LNCaP clone FGC (cell line): ENCODE measurements at places on chromosomes 12 and 14.

DNA sequence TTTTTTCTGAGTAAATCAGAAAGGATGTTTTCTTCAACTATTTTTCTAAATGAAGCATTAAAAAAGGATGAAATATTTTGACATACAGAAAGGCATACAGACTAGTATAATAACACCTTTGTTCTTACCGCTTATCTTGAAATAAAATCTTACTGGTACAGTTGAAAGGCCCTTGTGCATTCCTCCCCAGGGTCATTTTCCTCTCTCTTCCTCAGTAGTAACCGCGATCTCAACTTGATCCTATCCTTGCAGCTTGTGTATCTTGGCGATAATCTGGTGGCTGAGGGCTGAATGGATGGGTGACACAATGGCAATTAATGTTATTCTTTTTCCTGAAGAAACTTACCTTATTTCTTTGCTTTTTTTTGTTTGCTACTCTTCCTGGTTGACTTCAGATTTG, 18.5 kb downstream of the GAS2L3 start:
- DNase-seq: no peak

DNA sequence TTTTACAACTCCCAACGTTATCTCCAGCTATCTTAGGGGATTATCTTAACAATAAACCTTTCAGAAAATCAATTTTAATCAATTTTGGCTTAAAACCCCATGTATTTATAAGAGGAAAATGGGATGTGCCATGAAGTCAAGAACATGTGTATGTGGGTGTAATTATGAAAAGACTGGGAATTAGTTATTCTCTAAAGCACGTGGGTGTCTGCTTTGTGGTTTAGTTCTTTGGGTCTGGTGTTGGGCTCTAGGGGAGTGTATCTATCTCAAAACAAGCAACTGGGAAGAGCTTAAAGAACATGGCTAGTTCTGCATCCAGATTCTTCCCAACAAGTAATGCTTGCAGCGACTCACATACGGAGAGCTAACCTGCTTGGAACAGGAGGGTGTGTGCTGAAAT, 40.1 kb upstream of the MAX start:
- DNase-seq: no peak

DNA sequence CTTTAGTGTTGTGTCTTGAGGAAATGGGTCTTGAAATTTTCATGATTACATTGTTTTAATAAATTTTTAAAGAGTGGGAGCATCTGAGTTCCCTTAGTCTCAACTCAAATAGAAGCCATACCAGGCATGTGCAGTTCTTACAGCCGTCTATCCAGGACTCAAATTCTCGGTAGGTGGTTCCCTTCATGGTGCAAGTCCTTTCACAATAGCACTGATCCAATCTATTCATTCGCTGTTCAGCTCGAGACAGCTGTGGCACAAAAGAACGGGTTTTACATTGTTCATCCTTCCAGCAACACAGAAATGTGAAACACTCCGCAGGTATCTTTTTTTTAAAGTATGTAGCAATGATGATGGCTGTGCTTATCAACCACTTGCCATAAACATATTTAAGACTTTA, 100.2 kb downstream of the NELL2 start:
- no peak for DNase-seq

- DNase-seq: no peak
Observed at GRCh38 chr12:59158066-59158465, 237.8 kb upstream of the LRIG3 start.

- DNase-seq: no peak
Observed at GRCh38 chr12:53499266-53500141, at the start of gene MAP3K12. MAP3K12 (minus strand) TSS chr12:53499458; CDS start chr12:53487391, 12,067 bp downstream.

DNA sequence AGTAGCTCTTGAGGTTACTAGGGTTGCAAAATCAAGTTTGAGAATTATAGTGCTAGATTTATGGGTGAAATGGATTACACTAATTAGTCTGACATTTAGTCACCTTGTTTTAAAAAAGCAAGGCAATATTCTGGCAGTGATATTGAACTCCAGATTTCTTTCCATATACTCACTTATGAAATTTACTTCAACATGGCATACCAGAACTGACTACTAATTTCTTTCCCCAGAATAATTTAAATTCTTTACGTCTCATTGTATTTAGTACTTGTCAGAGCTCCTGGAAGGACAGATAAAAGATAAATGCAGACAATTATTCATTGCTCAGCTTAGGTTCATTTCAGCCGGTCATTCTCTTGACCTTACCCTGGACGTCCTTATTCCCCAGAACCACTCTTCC, 24.3 kb downstream of the EMP1 start:
- DNase-seq: no peak

GRCh38 chr12:93139028-93139665, 210.1 kb upstream of the EEA1 start:
- DNase-seq: no peak

DNA sequence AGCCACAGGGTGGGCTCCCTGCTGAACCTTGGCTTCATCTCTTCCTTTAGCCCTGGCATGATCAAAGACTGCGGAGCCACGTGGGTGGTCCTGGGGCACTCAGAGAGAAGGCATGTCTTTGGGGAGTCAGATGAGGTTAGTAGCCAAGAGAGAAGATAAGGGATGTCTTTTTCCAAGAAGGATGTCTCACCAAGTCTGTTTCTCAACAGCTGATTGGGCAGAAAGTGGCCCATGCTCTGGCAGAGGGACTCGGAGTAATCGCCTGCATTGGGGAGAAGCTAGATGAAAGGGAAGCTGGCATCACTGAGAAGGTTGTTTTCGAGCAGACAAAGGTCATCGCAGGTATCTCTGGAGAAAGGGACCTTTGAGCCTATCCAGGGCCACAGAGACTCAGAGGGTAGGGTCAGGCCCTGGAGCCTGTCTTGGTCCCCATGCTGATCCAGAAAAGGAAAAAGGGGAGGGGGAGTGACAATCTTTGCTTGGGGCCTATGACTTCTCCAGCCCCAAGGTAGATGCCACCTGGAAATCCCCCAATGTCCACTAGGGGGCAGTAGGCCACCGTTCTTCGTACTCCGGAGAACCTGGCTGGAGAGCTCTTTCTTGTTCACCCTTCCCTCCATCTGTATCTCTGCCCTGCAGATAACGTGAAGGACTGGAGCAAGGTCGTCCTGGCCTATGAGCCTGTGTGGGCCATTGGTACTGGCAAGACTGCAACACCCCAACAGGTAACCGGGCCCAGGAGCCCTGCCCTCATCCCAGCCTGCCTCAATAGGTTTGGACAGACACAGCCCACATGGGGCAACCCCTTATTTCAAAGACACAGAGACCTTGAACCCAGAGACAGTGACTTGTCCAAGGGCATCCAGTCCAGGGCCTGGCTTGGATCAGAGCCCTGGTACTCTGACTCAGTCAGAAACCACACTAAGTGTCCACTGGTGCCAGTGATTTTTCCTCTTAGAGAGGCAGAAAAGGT, 2.0 kb downstream of the TPI1 start:
- no peak for DNase-seq
